Foreskin keratinocyte (primary cell): ENCODE measurements at places on chromosomes 2 and 18.
A peak's percentile ranks its signal among the peaks of the same experiment; 100 is the strongest.

- DNase-seq: no peak
Measured at GRCh38 chr18:22324191-22325131, 93.3 kb downstream of the CTAGE1 start.

DNA sequence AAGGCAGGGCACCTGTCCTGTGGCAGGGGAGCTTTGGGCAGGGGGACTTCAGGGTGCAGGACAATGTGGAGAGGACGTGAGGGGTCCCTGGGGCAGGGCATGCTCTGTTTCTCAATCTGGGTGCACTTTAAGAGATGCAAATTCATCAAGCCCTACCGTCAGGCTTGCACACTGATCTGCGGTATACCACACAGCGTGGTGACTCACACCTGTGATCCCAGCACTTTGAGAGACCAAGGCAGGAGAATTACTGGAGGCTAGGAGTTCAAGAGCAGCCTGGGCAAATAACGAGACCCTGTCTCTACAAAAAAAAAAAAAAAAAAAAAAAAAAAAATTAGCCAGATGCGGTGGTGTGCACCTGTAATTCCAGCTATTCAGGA lies 10.2 kb upstream of the GPC1 start:
- DNase-seq: no peak

GRCh38 chr2:4668381-4668780 lies 965.0 kb downstream of the DCDC2C start:
- DNase-seq: no peak

DNA sequence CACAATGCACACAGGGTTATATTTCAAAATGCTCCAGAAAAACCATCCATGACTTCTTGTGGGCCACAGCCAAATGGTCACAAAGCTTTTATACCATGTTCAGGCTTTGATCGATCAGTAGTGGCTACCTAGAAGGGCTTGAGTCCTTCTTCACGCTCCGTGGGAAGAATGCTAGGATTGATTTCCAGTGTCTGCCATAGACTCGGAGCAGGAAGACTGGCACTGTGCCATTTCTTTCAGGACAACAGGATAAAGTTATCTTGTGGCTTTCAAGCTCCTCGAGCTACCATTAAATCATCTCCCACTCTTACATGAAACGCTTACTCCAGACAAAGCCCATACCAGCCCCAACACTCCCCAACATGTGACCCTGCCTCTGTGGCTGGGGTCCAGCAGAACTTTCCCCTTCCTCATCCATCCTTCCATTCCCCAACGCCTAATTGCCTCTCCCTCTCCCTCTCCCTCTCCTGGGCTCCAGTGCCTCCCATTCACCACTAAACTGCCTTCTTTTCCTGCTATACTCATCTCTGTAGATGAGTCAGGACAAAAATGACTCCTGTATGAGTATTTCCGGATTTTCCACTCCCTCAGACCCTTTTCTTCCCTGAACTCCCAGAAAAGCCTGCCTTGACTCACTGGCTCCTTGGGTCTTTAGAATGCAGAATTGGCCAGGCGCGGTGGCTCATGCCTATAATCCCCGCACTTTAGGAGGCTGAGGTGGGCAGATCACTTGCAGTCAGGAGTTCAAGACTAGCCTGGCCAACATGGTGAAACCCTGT lies 40.9 kb downstream of the ADD2 start:
- peak; percentile 94 for DNase-seq

DNA sequence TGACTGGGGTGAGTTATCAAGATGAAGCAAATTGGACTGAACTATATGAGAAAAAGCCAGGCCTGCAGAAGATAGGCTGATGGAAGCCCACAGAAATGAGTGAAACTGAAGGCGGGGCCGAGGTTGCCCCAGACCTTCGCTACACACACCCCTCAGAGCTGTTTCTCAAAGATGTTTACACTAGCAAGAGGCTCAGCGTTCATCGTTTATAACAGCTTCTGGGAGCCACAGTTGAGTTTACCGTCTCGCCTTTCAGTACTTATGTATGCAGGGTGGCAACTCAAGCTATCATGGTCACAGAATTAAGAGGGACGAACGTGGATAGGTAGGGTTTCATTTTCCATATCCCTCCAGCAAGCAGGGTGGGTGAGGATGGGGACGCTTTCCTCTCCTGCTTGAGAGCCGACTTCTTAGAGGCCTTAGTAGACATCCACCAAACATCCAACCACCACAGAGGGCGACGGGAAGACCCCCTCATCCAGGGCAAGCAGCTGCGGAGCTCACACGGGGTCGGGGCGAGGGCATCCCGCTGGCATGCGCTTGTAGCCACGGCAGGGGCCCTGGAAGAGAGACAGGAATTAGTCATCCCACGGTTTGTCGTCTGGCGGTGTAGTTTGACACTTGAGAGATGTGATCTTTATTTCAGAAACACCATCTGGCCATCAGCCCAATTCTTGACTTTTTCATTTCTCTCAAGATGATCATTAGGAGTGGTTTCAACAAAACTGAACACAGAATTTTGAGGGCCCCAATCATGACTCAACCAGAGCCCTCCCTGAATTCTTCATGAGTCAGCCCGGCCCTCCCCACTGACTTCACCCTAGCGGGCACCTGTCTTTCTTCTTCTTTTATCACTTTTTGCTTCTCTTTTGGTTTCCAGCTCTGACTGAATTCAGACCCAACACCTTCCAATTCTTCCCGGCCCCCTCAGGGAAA lies 109.1 kb upstream of the CTDP1 start:
- DNase-seq: peak; percentile 78

DNA sequence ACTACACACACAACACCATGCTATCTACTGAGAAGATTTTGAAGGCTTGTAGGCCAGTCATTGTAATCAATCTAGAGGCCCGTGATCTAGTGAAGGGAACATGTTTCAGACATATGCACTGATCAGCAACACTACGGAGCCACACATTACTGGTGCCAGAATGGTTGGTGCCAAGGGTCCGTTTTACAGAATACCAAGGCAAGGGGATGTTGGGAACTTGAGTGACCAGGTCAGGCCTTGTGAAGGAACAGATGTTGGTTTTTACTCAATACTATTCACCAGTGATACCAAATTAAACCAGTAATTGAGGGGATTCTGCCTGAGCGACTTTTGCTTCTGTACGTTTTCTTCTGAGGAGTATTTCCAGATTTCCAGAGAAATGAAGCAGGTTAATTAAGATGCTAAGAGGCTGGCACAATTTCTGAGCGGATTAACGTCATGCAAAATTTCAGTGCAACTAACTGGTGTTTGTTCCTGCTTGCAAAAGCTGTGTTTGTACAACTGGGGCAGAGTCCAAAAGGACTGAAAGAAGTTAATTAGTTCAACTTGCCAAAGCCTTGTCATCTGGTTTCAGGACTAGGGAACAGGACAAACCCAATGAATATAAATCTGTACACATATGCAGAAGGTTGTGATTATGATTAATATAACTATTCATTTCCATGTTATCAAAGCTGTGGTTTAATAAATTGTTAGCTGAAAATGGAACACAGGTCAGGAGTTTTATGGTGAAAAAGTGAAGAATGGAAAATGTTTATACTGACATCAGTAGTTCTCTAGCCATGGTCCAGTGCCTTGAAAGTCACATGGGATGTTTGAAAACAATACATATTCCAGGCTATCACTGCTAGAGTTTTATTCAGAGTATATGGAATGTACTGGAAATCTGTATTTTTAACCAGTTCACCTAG lies 432.1 kb upstream of the DCC start:
- no peak for DNase-seq

- DNase-seq: peak; percentile 58
Measured at GRCh38 chr2:228545041-228545747, 363.7 kb upstream of the SPHKAP start.

- no peak for DNase-seq
Measured at GRCh38 chr2:217127744-217128143, 267.9 kb upstream of the TNP1 start.

DNA sequence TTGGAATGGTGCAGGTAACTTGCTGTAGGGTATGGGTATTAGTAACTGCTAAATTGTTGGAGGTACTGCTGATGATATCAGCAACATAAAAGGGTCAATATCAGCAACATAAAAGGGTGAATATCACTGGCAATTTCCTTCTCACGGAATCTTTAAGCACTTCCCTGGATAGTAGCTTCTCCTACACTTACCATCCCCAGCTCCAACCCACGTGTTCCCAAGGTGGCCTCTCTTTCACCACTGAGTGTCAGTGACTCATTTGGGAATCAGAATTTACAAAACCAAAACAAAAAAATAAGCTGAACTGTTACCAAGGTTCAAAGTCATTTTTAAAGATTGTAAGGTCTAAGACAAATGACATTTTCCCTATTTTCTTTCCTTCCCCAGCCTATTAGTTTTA lies 70.8 kb downstream of the LRP2 start:
- DNase-seq: peak; percentile 2

DNA sequence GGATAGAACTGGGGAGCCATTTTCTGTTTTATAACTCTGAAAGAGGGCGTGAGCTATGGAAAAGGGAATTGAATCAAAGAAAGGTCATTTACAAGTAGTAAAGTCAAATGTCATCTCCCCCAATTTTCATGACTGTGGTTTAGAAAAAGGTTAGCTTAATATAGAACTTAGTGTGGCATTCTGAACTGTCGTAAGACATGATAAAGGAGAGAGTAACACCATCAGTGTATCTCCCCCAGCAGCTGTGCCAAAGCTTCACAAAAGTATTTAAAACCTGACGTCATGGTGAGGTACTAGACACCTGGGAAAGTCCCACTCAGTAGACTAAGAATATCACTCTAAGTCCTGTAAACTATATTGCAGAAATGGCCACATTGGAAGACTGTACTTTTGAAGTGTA lies 5.8 kb upstream of the IKZF2 start:
- DNase-seq: peak; percentile 31

GRCh38 chr2:185990861-185991525 lies 252.4 kb downstream of the FSIP2 start:
- DNase-seq: no peak

DNA sequence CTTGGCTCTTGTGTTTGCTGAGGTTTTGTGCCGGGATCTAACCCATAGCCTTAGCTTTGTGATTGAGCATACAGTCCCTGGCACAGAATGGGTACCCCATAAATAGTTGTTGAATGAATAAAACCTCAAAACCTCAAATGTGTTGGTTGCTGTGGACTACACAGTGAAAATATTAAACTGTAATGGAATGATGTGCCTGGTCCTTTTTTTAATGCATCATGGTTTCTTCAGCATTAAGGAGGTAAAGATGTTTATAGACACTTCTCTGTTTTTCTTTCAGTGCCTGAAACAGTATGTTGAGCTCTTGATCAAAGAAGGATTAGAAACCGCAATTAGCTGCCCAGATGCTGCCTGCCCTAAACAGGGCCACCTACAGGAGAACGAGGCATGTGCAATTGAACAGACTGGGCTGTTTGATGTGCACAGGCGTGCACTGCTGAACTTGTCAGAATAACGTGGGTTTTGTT lies 97.0 kb downstream of the RNF144A start:
- DNase-seq: no peak

- DNase-seq: peak; percentile 48
Measured at GRCh38 chr2:64675860-64676259, 22.1 kb upstream of the SERTAD2 start.

GRCh38 chr2:241816431-241817121 lies 7.6 kb downstream of the NEU4 start:
- DNase-seq: no peak

DNA sequence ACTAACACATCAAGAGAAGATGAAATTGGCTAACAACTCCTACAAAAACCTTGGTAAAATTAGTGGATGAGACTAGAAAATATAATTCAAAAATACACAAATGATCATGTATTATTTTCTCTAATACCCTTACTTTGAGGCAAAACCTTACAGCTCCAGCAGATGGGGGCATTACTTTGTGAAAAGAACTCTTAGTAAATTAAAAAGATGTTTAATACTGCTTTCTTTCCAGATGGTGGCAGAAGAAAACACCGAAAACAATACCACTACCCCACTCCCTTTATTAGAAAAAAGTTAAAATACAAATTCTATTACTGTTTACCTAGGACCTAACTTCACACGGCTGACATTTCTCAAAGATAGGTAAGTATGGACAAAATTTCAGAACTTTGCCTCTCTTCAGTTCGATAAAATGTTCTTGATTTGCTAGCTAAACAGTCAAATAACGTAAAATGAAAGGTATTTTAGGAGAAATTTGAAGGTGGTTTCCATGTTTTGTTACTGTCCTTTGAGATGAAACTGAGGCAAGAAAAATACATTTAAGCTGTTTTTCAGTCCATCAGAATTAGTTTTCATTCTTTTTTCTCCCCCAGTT lies 30.6 kb downstream of the ORC4 start:
- no peak for DNase-seq

DNA sequence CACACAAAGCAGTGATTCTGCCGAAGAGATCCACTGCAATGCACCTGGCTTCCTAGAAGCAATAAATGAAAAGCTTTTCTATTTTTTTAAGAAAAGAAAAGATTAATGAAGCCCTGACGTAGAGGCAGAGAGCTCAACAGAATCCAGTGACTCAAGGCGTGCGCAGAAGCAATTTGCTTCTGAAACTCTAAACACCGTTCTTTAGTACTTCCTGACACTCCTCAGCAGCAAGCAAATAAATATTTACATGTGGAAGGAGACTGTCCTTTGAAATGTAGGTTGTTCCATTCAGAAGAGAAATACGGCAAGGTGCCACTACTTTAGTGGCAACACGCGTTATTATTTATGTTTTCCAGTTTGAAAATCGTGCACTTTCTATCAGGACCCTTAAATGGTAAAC lies 126.2 kb upstream of the ZNF516 start:
- no peak for DNase-seq

- no peak for DNase-seq
Measured at GRCh38 chr2:70007151-70007550, 45.7 kb upstream of the ASPRV1 start.

- peak; percentile 21 for DNase-seq
Measured at GRCh38 chr2:109409321-109410038, 204.3 kb downstream of the SEPTIN10 start.

DNA sequence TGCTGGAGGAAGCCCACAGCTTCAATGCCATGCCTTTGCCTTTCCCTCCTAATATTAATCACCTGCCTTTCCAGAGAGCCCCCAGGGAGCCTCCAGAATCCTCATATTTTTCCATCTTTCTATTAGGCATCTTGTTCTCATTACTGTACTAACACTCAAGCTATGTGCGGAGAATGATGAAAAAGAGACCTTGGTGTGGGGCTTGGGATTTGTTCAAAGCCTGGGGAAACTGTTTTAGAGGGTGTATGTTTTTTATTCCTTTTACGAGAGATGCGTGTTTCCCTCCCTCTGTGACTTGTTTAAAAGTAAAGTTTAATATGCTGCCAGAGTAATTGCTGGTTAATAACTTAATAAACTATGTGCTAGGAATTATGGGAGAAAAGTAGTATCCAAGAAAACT lies 102.4 kb upstream of the ZFP36L2 start:
- no peak for DNase-seq

DNA sequence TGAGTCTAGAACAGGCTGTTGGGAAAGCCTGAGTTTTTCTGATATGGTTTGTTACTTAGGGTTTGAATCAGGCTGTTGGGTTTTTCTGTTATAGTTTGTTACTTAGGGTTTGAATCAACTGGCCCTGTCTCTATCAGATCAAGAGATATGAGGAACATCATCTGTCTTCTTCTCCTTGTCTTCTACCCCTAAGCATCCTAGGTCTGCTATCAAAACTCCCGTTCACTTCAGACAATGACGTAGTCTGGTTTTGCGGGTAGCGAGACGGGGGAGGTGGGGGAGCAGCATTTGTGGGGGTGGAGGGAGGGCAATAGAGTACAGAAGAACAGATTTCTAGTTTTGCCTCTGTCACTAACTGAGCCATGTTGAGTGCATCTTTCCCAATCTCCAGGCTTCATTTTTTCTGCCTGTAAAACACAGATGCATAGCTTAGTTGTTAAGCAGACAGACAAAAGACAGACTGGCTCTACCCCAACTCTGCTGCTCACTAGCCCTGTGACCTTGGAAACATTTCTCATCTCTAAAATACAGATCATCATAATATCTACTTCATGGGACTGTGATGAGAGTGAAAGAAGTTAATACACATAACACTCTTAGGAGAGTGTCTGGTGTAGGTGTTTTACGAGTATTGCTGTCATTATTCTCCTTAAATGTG lies 9.1 kb downstream of the TNP1 start:
- no peak for DNase-seq
